Kidney (tissue), 22 donors: ENCODE measurements at places on chromosomes 4 and X. TPM values are rescaled to one million over a fixed set of nuclear protein-coding genes. Genes with fewer than 3 reads are reported as not detected.

DNA sequence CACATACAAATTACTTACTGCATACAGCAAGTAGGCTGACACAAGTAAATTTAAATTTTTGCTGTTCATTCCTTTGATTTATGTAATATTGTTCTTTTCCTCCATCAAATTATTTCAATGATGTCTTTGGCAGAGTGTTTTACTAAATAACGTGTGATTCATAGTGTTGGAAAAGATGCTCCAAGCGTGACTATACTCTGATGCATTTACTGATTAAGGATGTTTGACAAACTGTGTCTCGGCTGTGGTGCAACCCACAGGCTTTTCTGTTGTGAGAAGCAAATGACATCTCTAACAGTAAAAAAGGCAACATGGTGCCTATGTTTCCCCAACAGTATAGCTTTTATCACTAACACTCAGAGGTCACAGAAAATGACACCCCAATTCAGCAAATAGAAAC, 540.9 kb downstream of the PPP4R3C start:
- no peak for DNase-seq

DNA sequence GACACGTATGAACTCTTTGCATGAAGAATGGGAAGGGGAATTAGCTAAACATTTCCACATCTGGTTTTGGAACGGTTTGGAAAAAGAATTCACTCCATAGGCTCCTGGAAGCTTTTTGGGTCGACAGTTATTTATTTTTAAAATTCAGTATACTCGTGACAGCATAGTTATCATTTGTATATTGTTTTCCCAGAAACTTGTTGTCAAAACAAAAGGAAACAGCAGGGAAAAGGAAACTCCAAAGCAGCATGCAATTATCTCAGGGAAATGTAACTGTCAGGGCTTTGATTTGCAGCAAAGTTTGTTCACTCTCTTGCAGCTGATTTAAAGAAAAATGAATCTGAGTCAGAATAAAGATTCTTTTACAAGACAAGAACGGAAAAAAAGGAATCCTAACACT, 86.5 kb downstream of the PLAC1 start:
- DNase-seq: no peak

- no peak for DNase-seq
Measured at GRCh38 chr4:140808256-140808655, 52.1 kb upstream of the TBC1D9 start.

DNA sequence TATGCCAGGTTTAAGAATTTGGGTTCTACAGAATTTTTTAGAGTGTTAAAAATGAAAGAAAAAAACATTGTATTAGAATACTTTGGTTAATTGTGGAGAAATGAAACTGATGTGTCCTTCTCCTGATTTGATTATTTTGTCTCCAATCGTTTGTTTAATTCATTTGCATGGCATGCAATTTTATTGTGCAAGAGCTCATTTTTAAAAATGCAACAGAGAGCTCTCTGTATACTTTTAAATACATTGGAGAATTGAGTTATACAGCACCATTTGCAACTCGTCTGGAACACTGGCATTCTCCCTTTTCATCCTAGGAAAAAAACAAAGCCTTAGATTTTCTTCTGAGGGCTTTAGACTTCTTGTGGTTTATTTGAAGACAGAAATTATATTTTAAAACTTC, 689 bp downstream of the EXOC1L start:
- no peak for DNase-seq

The SPANXN4 gene
- not detected for polyA plus RNA-seq

The SLC16A2 gene
- polyA plus RNA-seq: 17.2 TPM
